Esophagus squamous epithelium (tissue), 5 donors: ENCODE measurements at places on chromosomes 16 and 17. TPM values are rescaled to one million over a fixed set of nuclear protein-coding genes. Genes with fewer than 3 reads are reported as not detected.

PPM1D gene
- total RNA-seq = 10.4 TPM

LYZL6 gene
- total RNA-seq = not detected

PRSS33 gene
- not detected for total RNA-seq

NSF gene
- total RNA-seq = 23.3 TPM

NUFIP2 gene
- total RNA-seq = 31.4 TPM

TBC1D26 gene
- not detected for total RNA-seq
